ENCODE measurements at places on chromosomes 6 and 20.

GRCh38 chr6:3841066-3841454 is 8.1 kb upstream of the FAM50B start:
- no peak for DNase-seq

DNA sequence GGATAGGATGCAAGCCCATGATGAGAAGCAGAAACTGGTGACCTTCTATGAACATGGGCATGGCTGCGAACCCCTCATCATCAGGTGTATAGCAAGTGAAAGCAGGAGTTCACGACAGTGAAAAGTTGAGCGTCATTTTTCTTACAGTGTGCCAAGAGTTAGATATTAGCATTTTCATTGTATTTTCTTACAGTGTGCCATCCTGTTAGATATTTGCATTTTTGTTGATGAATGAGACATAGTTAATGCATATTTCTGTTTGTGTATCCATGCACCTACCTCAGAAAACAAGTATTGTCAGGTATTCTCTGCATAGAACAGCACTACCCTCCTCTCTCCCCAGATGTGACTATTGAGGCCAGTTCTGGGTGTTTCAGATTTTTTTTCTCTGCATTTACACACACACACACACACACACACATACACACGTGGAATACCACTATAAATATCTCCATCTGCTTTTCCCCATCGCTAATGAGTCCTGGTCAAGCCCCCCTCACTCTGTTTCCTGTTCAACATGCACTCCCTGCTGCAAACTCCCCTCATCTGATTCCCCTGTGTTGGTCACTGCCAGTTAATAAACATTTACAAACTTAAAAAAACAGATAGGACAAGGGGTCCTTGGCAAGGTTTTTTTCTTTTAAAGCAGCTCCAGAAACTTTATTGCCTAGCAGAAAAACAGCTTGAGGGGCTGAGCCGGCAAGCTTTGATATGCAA is 41.7 kb downstream of the PLN start:
- no peak for DNase-seq

DNA sequence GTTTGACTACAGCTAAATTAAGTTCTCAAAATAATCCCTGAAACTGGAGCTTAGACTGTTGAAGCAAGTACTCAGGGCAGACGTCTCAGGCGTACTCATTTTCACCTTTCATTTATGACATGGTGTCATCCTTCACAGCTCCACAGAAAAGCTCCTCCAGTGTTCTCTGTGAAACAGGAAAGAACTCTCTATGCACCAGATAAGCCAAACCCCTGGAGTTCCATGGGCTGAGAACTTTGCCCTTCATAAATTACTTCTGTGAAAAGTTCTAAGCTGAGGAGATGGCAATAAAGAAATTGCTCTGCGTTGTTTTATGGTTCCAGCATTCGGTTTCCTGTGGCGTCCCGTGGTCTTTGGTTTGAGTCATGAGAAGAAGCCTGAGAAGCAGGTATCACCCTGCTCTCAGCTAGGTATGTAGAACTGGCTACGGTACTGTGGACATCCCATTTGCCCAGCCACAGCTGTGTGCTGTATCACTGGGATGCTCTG is 20.2 kb upstream of the RREB1 start:
- DNase-seq, result peak; percentile 50

GRCh38 chr6:4319981-4320683 is 184.8 kb upstream of the ECI2 start:
- no peak for DNase-seq

- no peak for DNase-seq
Measured at GRCh38 chr6:13538084-13538483, 36.3 kb upstream of the SIRT5 start.

- DNase-seq, result no peak
Measured at GRCh38 chr20:58480551-58481336, 34.5 kb downstream of the APCDD1L start.

- DNase-seq, result no peak
Measured at GRCh38 chr20:53088786-53089185, 116.6 kb downstream of the TSHZ2 start.

GRCh38 chr20:61205769-61206168 is 46.3 kb upstream of the CDH4 start:
- DNase-seq, result no peak

DNA sequence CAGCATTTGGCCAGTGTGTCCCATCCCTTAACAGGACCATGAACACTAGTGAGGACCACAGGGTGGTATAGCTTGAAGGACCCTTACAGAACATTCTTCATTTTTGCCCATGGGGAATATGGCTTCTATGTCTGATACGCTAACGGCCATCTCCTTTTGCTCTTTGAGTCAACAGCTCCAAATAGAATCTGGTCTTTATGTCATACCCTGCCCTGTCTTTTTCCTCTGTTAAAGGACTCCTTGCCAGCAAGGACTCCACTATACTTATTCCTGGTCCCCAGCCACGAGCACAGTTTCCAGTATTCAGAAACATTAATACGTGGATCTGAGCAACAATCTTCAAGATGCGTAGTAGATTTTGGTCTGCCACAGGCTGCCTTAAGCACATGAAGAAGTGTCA is 22.5 kb downstream of the SERPINB1 start:
- DNase-seq, result no peak

GRCh38 chr6:35833536-35833935 is 28.4 kb downstream of the LHFPL5 start:
- no peak for DNase-seq

DNA sequence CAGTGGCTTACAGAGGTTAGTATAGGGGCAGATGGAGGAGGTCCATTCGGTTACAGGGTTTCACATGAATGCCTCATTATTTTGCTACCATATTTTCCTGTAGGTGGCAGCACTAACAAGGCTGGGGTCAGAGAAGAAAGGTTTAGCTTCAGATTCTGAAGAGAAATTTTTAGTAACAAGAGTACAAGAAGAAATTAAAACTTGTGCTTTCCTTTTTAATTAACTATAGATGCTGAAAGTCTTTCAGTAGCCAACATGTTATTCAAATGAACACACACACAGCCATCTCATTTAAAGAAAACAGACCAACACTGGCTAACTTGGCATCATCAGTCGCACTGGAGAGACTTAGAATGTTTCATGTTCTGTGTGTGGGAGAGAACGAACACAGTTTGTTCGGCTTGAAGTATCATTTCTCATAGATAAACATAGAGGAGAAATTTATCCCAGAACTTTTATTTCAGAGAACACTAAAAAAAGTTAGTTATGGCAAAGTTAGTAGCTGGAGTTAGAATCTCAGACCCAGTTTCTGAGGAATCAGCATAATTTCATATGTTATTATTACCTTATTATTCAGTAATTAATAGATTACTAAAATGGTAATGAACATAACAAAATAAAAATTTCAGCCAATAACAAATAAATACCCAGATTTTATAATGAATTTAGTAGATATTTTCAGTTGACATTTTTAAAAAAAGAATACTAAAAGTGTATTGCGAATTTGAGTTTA is 314.0 kb upstream of the RSPO3 start:
- no peak for DNase-seq

- no peak for DNase-seq
Measured at GRCh38 chr6:131681585-131681984, 19.6 kb downstream of the OR2A4 start.

- no peak for DNase-seq
Measured at GRCh38 chr20:22791396-22791795, 207.0 kb upstream of the FOXA2 start.

- DNase-seq, result no peak
Measured at GRCh38 chr6:1605893-1606779, 3.6 kb upstream of the FOXC1 start.

DNA sequence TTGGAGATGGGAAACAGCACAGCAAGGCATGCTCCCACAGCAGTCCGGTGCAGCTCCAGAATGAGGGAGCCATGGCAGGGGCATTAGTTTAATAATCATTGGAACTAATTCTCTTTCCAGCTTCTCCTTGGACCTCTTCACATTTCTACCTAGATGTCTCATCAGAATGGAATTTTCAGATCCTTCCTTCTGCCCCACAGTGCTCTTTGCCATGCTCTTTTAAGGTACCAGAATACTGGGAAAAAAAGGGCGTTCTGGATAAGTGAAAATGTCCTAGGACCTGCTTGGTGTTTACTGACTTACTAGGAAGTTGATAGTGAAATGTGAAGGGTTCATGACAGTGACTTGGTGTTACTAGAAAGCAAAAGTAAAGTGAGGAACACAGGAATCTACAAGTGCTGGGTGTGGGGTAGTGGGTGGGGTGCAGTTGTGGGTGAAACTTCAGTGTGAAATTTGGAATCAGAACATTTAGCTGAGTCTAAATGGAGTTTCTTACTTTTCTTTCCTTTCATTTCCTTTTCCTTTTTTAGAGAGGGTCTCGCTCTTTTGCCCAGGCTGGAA is 207.1 kb downstream of the ARID1B start:
- no peak for DNase-seq

DNA sequence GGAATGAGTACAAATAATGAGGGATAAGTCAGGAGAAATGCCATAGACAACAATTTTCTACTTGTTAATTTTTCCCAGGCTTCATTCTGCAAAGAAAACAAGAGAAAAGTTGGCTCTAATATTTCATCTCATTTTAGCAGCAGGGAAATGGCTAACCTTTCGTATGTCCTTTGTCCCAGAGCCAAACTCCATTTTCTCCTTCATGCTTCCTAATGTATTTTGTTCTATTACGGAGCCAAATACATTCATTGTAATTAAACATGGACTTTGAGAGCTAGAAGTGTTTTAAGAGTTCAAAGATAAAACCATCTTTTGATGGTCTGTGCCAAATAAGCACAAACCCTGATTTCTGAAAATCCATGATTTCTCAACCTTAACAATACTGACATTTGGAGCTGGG is 136.9 kb downstream of the PTCHD4 start:
- DNase-seq, result no peak

- DNase-seq, result no peak
Measured at GRCh38 chr6:135012764-135013163, 41.9 kb downstream of the HBS1L start.

DNA sequence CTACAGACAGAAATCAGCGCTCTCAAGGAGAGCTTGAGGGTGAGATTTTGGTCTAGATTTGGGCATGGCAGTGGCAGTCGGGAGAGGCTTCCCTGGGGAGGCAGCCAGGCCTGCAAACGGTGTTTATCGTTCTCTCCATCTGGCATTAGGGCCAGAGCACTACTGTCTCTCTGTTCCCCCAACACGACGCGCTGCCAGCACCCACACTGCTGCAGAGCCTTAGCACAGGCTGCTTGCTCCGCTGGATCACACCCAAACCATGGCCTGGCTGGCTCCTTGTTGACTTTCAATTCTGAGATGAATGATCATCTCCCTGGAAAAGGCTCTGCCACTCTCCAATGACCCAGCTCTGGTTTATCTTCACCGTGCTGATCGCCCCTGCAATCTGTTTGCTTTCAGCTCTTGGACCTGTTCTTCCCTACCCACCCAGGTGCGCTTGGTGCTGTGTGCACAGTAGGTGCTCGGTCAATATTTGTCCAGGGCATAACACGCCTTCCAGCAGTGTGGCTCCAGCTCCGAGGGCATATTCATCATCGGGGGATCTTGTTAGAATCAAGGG is 106.1 kb downstream of the TFAP2C start:
- DNase-seq, result no peak

- DNase-seq, result no peak
Measured at GRCh38 chr20:58978351-58979190, 2.5 kb upstream of the NELFCD start.

GRCh38 chr6:125554456-125554855 is 195.0 kb upstream of the HEY2 start:
- DNase-seq, result no peak

DNA sequence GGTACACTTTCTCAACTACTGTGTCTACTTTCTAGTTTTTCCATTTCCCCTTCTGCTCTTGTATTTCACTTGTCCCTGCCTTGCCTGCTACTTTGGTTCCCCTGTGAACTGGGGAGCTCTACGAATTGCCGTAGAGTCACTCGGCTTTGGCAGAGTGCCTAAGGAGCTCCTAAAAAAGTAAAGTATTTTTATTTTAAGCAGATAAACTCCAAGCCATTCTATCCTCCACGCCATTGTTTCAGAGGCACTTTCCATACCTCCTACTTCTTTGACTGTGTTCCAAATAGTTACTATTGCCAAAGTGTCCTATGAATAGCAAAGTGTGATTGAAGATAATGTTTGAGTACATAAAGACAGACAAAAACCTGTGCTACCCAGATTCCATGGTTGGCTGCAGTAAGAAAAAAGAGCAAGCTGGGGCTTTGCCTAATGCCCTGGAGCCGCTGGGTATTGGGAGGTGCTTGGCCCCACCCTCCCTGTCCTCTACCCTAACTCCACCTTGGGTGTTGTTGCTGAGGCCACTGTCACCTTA is 5.1 kb upstream of the MBOAT1 start:
- no peak for DNase-seq

- peak; percentile 69 for DNase-seq
Measured at GRCh38 chr20:33862709-33863403, 51.7 kb downstream of the CHMP4B start.

DNA sequence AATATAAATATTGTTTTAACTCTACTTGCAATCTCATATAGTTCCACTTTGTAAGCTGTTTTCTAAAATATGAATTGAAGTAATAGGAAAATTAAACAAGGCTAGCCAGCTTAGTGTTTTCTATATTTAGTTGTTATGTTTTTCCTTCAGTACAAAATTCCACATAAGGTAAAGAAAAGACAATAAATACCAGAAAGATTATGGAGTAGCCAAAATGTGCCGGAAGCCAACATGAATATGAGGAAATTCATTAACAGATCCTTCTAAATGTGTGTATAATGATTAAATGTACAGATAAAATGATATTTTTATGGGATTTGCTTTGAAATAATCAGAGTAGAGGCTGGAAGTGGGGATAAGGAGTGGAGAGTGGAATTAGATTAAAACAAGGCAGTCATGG is 52.5 kb upstream of the COL21A1 start:
- DNase-seq, result no peak

GRCh38 chr6:9628819-9629218 is 786.1 kb downstream of the TFAP2A start:
- DNase-seq, result no peak

DNA sequence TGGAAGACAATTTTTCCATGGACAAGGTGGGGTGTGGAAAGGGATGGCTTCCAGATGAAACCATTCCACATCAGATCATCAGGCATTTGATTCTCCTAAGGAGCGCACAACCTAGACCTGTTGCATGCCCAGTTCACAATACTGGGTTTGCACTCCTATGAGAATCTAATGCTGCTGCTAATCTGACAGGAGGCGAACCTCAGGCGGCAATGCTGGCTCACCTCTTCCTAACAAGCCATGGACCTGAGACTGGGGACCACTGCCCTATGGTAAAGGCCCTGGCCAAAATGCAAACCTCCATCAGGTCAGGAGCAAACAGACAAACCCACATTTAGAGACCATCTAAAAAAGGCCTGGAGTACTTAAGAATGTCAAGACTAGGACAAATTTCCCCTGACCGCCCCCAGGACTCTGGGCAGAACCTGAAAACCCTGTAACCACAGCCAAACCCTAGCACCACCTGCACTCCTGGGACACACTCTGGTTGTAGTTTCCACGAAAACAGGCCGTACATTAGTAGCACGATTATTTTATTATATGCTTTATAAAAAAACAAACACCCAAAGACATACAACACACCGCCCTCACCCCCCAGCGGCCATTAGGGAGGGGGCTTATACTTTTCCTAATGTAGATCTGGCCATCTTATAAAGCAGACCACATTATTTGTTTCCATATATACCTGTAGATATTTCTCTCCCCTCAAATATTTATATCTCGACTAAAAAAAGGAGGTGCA is 27.3 kb downstream of the SNX5 start:
- no peak for DNase-seq

GRCh38 chr20:23081263-23081819 is 4.8 kb downstream of the CD93 start:
- no peak for DNase-seq

GRCh38 chr6:109496036-109496772 is 13.2 kb upstream of the ZBTB24 start:
- DNase-seq, result no peak

Data from activated naive CD4-positive, alpha-beta T cell treated with anti-CD3 and anti-CD28 coated beads, Interleukin-2, amount 50 U/mL, for 72 hours (primary cell).